Stimulated activated CD4-positive, alpha-beta T cell treated with anti-CD3 and anti-CD28 coated beads, Interleukin-4, amount 100 ng/mL, for 24 hours (primary cell): ENCODE measurements at places on chromosomes 16 and 17.

DNA sequence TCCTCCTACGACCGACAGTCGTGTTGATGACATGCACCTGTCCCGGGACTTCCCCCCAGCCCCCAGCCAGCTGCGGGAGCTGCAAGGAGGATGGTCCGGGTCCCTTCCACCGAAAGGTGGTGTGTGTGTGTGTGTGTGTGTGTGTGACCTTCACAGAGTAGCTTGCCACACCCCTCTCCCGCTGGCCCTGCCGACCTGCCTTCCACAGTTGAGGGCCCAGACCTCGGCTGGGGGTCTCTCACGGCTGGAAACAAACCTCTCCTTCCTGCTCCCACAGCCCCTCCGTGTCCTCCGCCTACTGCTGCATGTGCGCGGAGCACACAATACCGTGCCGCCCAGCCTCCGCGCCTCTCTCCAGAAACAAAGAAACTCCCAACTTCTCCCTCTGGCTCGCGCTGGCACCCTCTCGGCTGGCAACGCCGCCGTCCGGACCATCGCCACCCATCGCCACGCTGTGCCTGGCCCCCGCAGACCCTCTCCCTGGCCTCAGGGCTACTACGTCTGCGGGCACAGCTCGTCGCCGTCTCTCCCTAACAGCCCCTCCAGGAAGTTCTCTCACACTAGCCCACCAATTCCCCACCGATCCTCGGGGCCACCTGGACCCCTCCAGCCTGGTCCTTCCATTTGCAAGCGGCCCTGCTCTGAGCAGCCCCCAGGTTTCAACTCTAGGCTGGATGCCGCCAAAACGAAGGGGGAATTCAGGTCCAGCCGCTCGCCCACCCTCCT, 81.2 kb downstream of the TIMM22 start:
- DNase-seq = no peak

GRCh38 chr16:69818891-69819545, 56.9 kb downstream of the WWP2 start:
- DNase-seq = no peak

DNA sequence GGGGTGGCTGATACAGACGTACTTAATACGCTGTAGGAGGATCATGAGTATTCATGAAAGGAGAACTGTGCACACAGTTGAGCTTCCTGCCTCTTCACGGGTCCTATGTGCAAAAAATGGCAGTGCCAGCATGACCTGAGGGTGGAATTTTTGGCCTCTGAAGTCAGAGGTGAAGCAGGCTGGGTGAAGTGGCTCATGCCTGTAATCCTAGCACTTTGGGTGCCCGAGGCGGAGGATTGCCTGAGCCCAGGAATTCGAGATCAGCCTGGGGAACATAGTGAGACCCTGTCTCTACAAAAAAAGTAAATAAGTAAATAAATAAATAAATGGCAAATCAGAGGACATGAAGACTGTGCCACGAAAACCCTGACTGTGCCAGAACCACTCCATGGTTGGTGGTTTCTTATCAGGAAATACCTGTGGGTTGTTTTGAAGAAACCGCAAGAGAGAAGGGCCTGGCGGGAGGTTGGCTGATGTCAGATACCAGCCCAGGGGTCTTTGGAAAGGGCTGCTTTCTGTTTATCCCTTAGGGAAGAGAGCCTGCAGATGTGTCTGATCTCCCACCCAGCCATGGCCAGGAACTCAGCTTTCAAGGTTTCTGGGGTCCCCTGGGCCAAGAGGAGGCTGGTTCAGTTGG, 3.4 kb downstream of the ASPSCR1 start:
- no peak for DNase-seq

- no peak for DNase-seq
These were observed 44.2 kb downstream of the LYRM9 start for GRCh38 chr17:27848931-27849330.

DNA sequence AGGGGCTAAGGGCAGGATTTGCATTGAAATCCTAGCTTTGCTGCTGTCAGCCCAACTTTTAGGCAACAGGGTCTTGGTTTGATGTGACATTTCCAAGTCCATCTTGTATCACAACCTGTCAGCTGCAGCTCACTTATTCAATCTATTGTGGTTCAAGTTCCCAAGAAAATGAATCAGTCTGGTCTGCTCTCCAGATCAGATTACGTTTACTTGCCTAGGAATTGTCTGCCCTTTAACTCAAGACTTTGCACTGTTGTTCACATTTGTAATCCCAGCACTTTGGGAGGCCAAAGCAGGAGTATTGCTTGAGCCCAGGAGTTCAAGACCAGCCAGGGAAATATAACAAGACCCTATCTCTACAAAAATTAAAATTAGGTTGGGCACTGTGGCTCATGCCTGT, 10.0 kb downstream of the STX4 start:
- DNase-seq = no peak

GRCh38 chr16:67184453-67184994, 761 bp upstream of the MATCAP1 start:
- no peak for DNase-seq

DNA sequence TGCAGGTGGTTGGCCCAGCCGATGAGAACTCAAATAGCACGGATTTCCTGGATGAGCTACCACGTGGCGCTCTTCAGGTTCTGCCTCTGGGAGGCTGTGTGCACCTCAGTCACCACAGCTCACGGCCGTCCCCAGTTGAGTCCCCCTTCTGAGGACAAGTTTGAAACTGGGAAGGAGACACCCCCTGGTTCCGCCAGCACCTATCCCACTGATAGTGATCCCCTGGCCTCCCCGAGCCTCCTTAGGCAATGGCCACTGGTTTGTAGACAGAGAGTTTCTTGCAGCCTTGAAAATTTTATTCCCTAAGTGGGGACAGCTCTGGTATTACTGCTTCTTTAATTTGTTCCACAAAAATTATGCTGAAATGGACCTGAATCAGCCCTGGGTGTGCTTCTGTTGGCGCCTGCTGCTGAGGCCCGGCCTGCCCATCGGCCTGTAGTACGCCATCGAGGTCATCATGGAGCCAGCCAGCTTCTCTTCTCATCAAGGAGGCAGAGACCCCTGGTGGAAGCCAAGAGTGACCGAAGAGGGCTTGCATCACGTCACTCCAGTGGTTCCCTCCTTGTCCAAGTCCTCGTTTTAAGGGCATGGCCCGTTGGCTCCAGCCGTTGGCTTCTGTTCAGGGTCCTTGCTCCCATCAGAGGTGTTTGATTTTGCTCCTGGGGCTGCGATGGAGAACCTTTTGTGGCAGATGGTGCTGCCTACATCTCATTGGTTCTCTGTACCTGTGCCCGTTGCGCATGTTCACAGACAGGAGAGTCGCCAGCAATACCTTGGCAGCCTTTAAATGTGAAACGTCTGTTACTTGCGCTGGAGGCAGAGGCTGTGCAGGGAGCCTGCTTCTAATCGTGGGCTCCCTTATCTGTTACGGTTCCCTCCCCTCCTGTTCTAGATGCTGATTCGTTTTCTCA, 9.3 kb downstream of the SMCR8 start:
- no peak for DNase-seq

DNA sequence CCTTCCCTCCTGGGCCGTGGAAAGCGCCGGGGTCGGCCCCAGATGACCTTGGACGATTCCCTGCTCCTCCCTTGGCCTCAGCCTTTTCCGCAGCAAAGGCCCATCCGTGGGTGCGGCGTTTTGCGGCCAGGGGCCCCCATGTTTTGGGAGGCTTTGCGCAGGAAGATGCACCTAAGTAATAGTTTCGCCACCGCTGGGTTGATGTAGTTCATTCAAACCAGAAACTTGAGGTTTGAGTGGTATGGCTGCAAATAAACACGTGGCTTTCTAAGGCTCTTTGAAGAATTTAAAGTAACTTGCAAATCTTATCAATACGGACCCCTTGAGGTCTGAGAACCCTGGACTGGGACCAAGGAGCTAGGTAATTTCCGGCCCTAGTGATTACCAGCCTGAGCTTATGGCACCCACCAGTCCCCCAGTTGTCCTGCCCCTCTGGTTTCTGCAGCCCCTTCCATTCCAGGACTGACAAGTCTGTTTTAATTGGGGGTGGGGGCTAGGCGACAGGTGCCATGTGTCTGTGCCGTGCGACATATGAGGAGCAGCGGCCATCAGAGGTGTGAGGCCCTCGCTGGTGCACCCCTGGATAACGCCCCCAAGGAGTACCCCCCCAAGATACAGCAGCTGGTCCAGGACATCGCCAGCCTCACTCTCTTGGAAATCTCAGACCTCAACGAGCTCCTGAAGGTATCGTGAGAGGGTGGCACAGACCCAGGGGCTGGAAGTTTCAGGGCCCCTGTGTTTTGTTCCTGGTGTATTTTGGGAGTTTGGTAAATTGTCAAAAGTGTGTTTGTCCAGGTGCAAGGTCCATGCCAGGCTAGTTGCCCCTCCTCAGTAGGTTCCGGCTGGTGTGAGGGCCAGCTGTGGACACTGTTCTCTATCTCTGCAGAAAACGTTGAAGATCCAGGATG, 834 bp downstream of the MRPL12 start:
- no peak for DNase-seq

GRCh38 chr16:64657316-64658011, 464.4 kb downstream of the CDH11 start:
- DNase-seq = no peak

GRCh38 chr17:35790841-35791240, 4.6 kb downstream of the MMP28 start:
- no peak for DNase-seq

- no peak for DNase-seq
These were observed 100.6 kb downstream of the ZNF423 start for GRCh38 chr16:49755313-49755620.

- no peak for DNase-seq
These were observed 387.1 kb downstream of the HS3ST4 start for GRCh38 chr16:26078716-26079355.

DNA sequence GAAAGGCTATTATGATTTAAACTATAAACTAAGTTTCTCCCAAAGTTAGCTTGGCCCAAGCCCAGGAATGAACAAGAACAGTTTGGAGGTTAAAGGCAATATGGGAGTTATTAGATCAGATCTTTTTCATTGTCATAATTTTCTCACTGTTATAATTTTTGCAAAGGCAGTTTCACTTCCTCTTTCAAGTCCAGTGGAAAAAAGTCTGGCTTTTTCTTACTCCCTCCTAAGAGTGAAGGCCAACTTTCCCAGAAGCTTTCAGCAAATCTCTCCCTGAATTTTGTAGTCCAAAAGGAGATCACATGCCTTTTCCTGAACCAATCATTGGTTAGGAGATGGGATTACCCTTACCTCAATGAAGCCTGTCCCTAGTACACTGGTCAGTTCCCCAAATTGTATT, 9.1 kb upstream of the BLMH start:
- no peak for DNase-seq

GRCh38 chr17:14748036-14748710, 447.3 kb downstream of the HS3ST3B1 start:
- DNase-seq = no peak

GRCh38 chr16:77332792-77333191, 102.0 kb downstream of the ADAMTS18 start:
- no peak for DNase-seq

GRCh38 chr17:17693253-17694168, 12.3 kb downstream of the RAI1 start:
- no peak for DNase-seq

DNA sequence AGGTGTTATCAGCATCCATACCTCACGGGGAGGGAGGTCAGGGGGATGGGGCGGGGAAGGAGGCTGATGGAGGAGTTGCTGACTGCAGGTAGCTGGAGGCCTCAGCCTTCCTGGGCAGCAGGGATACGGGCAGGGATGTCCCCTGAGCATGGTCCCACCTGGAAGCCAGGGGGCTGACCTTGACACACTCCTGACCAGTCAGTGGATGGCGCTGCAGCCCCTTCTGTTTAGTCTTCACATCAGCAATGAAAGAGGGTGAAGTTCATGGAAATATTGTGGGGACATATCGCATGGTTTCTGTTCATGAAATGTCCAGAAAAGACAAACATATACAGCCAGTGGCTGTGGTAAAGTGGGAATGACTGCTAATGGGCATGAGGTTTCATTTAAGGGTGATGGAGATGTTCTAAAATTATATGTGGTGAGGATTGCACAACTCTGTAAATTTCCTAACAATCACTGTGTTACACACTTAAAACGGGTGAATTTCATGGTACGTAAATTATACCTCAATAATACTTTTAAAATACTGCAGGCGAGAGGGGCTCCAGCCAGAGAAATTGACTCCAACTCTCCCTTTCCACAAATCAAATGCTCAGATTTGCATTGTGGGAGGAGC, 489.6 kb downstream of the CDH13 start:
- no peak for DNase-seq

DNA sequence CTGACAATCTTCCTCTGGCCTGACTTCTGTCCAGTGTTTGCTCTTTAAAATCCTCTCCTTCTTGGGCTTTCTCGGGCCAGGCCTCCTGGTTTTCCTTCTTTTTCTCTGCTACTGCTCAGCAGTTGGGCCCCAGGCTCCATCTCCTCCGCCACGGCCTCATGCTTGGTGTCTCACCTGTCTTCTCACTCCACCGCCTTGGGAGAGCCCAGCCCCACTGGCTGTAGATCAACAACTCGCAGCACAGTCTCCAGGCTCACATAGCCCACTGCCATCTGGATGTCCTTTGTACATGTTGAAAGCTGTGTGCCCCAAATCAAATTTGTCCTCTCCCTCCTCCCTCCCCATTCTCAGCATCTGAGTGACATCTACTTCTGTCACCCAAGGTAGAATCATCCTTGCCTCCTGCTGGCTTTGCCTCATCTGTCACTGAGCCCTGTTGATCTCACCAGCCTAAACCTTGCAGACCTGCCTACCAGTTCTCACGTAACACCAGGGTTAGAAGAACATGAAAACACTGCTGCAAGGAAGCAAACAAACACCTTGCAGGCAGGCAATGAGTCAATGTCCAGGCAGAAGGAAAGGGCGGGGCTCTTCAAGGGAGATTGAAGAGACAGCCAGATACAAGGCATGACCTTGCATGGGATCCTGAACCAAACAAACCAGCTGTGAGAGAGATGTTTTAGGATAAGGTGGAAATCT, 103.2 kb upstream of the SMURF2 start:
- no peak for DNase-seq

DNA sequence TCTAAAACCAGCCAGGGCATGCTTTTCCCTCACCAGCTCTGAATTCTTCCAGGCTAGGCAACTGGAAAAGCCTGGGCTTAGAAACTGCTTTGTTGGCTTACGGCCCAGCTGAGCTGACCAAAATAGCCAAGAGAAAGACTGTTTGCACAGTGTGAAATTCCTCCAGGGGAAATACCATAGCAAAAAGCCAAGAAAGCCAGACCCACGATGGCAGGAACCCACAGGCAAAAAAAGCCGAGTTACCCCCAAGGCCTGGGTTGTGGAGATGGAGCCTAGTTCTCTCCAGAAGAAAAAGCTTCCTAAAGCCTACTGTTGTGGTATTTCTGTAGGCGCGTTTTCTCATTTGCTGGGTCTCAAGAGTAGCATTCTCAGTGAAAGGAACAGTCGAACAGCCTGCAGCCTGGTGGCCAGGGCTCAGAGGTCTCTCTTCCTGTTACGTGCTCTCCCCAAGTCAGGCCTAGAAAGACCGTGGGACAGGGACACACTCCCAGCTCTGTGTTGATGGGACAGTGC, 9.2 kb downstream of the SP2 start:
- DNase-seq = no peak

DNA sequence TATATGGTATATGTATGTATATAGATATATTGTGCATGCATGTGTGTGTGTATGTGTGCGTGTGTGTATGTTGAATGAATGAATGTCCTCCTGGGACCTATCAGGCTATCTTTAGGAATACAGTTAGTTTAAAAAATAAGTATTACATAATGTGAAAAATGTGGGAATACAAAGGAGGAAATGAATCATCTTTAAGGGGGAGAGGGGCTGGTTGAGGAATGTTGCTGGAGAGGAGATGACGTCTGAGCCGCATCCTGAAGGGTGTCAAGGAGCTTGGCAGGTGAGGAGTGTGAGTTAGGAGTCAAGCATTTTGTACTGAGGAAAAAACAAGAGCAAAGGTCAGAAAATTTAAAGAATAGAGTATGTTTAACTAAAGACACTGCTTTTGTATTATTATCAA, 62.4 kb upstream of the NLK start:
- DNase-seq = no peak

GRCh38 chr17:4735876-4736651, 3.6 kb upstream of the ZMYND15 start:
- no peak for DNase-seq
